ENCODE measurements at places on chromosomes 1 and 21.

GRCh38 chr1:56575865-56576264, 3.5 kb downstream of the PLPP3 start:
- no peak for DNase-seq

DNA sequence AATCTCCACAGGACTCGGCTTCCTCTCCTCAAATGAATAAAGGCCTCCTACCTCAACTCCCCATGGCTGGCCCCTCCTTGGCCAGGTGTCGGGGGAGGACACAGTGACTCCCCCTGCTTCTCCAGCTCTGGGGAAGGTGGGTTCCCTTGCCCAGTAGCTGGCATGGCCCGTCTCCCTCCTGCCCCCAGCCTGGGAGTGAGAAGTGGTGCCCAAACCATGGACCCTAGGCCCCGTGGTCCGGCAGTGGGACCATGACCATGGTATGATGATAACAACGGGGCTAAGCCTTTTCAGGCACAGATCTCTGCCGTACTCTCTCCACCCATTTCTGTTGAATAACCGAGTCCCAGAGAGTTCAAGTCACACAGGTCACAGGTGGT, 11.2 kb downstream of the PLA2G2F start:
- no peak for DNase-seq

- no peak for DNase-seq
Measured at GRCh38 chr1:167431261-167431908, 86.9 kb downstream of the CD247 start.

DNA sequence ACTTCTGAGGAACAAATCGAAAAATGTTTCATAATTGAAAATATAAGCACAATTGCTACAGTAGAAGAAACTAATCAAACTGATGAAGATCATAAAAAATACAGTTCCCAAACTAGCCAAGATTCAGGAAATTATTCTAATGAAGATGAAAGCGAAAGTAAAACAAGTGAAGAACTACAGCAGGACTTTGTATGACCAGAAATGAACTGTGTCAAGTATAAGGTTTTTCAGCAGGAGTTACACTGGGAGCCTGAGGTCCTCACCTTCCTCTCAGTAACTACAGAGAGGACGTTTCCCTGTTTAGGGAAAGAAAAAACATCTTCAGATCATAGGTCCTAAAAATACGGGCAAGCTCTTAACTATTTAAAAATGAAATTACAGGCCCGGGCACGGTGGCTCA, 30.6 kb downstream of the IFNAR1 start:
- no peak for DNase-seq

DNA sequence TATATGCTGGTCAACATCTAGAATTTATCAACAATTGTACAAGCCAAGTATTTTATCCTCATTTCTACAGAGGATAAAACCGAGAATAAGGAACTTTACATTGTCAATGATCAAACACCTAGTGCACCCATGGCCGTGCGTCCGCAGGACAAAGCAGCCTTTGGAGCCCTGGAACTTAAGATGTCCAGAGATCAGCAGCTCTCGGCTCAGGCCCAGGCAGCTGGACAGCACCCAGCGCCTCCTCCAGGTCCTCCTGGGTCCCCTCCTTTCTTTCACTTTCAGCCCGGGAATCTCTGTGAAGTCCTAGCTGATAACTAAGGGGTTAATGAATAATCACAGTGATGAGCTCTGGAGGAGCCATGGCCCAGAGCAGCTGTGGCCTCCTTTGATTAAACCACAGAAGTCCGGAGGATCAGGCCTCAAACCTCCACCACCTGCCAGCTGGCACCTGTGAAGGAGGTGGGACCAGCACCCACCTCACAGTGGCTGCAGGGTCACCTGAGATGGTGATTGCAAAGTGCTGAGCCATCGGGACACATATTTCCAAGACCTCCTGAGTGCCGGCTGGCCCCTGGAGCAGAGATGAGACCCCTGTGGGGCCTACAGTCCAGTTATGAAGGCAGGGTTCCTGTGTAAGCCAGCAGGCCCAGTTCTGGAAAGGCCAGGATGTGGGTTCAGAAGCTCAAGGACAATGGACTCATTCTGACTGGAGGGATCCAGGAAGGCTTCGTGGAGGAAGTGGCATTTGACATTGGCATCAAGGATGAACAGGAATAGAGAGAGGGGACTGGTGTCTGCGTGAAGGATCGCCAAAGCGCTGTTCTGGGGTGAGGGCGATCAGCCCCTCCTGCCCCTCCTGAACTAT, 11.6 kb upstream of the SAMD11 start:
- DNase-seq: no peak

GRCh38 chr1:87759421-87760087, 430.9 kb downstream of the LMO4 start:
- no peak for DNase-seq

- DNase-seq: no peak
Measured at GRCh38 chr1:15083578-15083977, 70.0 kb upstream of the TMEM51 start.

DNA sequence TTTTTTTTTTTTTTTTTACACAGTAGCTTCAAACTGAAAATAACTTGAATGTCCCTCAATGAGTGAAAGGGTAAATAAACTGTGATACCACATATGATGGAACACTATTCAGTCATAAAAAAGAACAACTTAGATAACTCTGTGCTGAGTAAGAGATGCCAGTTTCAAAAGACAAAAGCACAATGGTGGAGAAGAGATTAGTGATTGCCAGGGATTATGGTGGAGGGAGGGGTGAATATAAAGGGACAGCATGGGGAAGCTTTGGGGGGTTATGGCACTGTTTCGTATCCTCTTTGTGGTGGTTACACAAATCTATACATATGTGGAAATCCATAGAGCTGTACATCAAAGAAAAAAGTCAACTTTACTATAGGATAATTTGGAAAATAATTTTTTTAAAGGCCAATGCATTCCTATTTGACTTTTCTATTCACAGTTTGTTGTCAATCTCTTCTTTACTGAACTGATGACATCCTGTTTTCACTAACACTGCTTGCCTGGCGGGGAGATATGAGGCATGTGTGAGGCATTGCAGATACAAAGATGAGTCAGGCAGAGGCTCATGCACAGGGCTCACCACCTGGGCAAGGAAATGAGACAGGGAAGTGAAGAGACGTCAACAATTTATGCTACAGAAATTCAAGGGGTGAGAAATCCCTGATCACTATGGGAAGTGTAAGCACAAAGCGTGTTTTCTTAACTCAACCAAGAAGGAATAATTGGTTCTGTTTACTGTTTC, 302.7 kb downstream of the DUSP10 start:
- peak; percentile 26 for DNase-seq

DNA sequence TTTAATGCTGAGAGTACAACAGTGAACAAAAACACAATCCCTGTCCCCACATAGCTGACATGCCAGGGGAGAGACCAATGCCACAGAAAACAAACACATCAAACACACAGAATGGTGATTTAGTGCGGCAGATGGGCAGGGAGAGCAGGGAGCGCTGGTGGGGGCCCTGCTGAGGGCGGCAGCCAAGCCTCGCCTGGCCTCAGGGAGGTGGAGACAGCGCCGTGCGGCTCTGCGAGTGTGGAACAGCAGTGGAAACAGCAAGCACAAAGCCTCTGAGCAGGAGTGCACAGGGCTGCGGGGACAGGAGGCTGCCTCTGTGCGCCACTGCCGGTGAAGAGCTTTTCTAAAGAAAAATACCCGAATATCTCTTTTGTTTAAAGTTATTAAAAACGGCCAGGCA, 17.0 kb downstream of the MCM3AP start:
- no peak for DNase-seq

GRCh38 chr1:16164213-16165072, 8.6 kb upstream of the EPHA2 start:
- DNase-seq: peak; percentile 45

- no peak for DNase-seq
Measured at GRCh38 chr21:46156678-46157077, 1.3 kb upstream of the FTCD start.

DNA sequence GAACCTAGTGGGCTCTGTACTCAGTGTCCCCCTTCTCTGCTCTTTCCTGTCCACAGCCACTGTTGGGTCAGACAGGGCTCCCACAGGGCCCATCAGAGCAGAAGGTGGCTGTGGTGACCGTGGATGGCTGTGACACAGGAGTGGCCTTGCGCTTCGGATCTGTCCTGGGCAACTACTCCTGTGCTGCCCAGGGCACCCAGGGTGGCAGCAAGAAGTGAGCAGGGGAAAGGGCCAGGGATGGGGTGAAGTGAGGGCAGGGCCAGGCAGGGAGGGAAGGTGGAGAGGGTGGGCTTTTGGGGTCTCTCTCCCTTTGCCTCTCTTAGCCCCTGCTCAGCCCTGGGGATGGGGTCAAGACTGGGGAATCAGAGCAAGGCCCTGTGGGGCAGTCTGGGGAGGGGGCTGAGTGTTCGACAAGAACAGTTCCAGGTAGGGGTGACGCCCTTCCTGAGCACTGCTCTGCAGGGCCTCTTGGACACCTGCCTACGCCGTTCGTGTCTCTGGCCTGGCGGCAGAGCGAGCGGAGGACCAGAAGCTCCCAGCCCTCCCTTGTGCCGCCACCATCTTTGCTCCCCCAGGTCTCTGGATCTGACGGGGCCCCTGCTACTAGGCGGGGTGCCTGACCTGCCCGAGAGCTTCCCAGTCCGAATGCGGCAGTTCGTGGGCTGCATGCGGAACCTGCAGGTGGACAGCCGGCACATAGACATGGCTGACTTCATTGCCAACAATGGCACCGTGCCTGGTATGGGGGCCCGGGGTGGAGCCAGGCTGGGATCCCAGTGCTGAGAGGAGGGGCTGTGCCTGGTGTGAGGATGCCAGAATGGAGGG, 13.1 kb downstream of the CELSR2 start:
- DNase-seq: no peak

DNA sequence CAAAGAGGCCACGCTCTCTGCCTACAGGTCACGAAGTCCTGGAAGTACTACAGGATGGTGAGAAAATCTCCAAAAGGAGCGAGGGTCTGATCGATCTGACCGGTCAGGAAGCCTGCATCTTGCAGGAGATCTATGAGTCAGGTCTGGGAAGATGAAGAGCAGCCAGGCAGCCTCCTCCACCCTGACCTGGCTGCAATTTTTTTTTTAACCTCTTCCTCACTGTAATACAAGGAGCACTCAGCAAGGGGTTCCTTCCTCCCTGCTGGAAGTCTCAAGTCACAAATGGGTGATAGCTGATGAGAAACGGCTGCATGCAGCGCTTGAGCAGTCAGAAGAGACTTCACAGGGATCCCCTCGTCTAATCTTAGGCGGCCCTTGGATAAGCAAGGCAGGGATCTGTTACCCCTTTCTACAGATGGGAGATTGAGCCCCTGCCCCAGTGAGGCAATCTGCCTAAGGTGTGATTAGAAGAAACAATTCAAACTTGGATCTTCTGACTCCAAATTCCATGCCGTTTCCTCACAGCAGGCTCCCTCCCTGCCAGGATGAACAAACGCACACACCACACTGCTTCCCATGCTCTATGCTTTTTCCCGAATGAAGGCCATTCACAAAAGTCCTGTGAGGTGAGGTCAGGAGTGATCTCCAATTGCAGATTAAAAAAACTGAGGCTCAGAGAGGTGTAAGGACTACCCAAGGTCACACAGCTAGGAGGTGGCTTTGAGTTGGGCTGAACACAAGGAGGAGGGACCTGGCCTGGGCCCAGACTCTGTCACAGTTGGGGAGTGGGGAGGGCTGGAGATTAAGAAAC, 48.3 kb downstream of the ECE1 start:
- no peak for DNase-seq

DNA sequence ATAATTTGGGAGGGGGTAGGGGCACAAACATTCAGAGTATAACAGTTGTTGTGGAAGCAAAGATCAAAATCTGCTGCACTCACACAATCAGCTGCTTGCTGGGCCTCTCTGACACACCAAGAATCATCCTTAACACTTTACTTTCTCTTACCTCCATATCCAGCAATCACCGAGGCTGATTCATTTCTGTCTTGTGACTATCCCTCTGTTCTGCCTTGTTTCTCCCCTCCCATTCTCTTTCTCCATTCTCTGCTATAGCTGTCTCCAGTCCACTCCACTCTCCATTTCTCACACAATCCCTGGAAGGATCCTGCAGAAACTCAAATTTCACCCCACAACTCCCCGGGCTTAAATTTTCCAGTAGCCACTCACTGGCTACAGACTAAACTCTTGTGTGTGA, 91.8 kb upstream of the NGF start:
- no peak for DNase-seq

GRCh38 chr1:6010554-6010953, 18.3 kb upstream of the NPHP4 start:
- no peak for DNase-seq

GRCh38 chr1:226681652-226682493, 57.2 kb downstream of the ITPKB start:
- DNase-seq: no peak

GRCh38 chr1:30990591-30990990, 74.9 kb downstream of the PUM1 start:
- DNase-seq: no peak

GRCh38 chr1:64878931-64879611, 87.3 kb downstream of the JAK1 start:
- DNase-seq: no peak

GRCh38 chr1:156893048-156893953, at the start of gene PEAR1:
PEAR1 (plus strand) TSS chr1:156893718; CDS start chr1:156903927, 10,209 bp downstream.
- DNase-seq: no peak

GRCh38 chr1:38129473-38129872, 82.9 kb upstream of the POU3F1 start:
- no peak for DNase-seq

GRCh38 chr1:22914633-22915217, 57.9 kb downstream of the LACTBL1 start:
- DNase-seq: no peak

DNA sequence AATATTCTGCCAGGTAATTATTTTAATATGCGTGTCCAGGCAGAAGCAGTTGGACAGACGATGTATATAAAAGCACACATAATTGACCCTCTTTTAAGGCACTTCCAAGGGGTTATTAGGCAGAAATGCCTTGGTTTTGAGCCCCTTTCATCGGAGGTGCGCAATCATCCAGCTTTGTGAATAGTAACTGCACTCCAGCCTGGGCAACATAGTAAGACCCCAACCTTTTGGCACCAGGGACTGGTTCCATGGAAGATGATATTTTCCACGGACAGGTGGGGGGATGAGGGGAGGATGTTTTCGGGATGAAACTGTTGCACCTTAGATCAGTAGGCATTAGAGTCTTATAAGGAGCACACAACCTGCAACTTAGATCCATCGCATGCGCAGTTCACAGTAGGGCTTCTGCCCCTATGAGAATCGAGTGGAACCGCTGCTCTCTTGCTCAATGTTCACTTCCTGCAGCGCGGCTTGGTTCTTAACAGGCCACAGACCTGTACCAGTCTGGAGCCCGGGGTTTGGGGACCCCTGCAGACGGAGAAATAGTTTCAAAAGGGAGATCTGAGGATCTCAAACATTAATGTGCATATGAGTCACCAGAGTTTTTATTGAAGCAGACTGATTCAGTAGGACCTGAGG, 1.8 kb upstream of the MCOLN2 start:
- DNase-seq: peak; percentile 23

- no peak for DNase-seq
Measured at GRCh38 chr21:15667010-15667409, 62.8 kb upstream of the USP25 start.

DNA sequence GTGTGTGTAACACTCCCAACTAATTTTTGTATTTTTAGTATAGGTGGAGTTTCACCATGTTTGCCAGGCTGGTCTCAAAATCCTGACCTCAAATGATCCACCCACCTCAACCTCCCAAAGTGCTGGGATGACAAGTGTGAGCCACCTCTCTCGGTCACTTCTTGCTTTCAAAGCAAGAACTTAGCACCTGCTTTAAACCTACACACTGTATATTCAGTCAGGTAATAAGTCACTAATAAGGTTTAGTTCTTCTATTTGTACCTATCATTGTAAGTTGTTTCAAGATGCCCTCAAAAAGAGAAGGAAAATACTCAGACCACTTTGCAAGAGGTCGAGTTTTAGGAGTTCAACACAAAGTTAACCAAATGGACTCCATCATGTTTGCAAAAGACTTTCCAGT, 431.3 kb downstream of the MRPL39 start:
- no peak for DNase-seq
